Large intestine (tissue), 12 donors: ENCODE measurements at places on chromosomes 1 and 21.
A peak's percentile ranks its signal among the peaks of the same experiment; 100 is the strongest.

GRCh38 chr1:209456878-209457277 is 126.6 kb upstream of the CAMK1G start:
- DNase-seq: peak; percentile 85

- DNase-seq: no peak
Measured at GRCh38 chr1:29542548-29542947, 306.2 kb downstream of the PTPRU start.

- DNase-seq: no peak
Measured at GRCh38 chr1:15989776-15990175, 13.9 kb upstream of the ZBTB17 start.

DNA sequence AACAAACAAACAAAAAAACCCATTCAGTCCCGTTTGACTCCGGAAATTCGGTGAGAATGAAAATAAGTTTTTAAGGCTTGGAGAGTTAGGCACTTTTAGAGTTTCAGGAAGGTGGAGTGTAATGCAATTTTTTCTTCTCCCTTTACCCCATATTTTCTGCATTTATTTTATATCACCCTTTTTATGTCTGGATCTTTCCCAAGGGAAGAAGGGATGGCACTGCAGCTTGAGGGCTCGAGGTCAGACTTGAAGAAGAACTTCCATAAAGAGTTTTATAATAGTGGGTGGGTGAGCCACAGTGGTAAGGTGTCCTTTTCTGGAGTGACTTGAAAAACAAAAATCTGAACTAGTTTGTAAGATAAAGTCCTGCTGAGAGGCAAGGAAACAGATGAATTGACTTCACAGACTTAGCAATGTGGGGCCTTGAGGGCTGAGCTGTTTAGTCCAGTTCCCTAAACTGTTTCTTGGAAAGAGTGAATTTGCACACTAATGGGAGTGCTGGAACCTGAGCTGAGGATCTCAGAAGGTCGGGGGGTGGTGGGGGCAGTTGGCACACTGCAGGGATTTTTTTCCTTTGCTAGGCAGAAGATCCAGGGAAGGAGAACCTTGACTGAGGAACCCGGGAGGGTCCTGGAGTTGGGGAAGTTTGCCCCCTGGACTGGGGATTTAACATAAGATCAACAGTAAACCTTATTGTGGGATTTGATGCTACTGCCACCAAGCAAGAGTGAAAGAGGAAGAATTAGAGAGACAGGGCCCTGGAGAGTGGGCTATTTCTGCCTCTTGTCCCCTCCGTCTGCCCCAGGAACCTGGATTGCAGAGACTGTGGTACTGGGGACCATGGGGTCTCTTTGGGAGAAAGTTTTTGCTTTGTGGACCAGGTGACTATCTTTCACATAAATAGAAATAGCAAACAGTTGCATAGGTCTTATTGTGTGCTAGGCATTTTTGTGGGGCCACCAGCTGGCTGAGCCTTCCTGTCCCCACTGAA is 1.8 kb upstream of the MEX3A start:
- no peak for DNase-seq

- DNase-seq: no peak
Measured at GRCh38 chr1:180805316-180805715, 107.4 kb upstream of the KIAA1614 start.

DNA sequence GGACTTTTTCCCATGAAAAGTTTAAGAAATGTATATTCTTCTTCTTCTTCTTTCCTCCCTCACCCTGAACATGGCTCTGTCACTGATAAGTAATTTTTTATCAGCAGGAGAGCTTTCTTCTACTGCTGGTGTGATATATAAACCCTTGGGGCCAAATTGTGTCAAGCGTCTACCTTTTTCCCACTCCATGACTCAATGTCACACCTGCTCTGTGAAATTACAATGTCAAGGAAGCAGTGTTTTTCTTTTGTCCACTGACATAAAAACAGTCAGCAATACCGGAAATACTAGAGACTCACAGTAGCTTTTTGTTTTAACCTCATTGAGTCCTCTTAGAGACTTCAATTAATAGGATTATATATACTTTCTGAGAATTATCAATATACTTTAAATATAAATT is 416.2 kb upstream of the ADGRL4 start:
- no peak for DNase-seq

DNA sequence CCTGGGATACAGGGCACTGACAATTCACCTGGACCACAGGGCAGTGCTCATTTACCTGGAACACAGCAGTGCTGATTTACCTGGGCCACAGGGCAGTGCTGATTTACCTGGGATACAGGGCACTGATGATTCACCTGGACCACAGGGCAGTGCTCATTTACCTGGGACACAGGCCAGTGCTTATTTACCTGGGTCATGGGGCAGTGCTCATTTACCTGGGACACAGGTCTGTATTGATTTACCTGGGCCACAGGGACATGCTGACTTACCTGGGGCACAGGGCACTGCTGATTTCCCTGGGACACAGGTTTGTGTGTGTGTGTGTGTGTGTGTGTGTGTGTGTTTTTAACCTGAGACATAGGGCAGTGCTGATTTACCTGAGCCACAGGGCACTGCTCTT is 261.7 kb downstream of the MATN1 start:
- DNase-seq: no peak

- DNase-seq: no peak
Measured at GRCh38 chr1:3889936-3890335, 10.1 kb downstream of the C1orf174 start.

DNA sequence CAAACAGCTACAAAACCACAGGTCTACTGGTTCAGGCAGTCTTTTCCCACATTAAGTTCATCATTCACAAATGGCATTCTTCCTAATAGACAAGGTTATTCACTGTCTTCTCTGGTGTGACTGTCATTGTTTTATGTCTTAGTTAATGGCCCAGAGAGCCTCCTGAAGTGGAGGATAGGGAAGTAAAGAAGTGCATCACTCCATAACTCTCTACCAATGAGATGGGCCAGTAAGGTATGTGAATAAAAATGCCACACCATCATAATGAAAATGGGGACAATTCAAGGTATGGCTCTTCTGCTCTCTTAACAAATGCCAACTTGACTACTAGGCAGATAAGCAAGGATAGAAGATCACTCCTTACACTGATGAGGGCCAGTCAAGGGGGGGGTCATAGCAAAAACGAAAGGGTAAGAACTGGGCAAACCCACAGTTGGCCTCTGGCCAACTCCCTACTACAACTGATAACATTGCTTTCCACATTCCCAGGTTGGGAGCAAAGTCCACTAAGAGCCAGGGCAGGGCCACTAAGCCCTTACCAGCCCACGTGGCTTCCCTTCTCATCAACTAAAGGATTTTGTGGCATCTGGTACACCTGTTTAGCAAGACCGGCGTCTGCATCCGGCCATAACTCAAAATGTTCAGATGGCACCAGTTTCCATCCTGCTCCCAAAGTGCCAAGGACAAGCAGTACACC is 10.0 kb downstream of the PABPC4 start:
- DNase-seq: peak; percentile 94
